ENCODE measurements at places on chromosomes 13 and 19. TPM values are rescaled to one million over a fixed set of nuclear protein-coding genes. Genes with fewer than 3 reads are reported as not detected.

B3GNT8 gene
- 1.5 TPM for total RNA-seq

TNFSF9 gene
- total RNA-seq = not detected

CYP2B6 gene
- not detected for total RNA-seq

TMEM86B gene
- total RNA-seq = 1.7 TPM

ZFP14 gene
- 4.7 TPM for total RNA-seq

UPK1A gene
- total RNA-seq = not detected

FCAR gene
- not detected for total RNA-seq

GIPR gene
- not detected for total RNA-seq

CLDN10 gene
- not detected for total RNA-seq
